RPMI7951 (cell line): ENCODE measurements at places on chromosomes 3 and 15. TPM values are rescaled to one million over a fixed set of nuclear protein-coding genes. Genes with fewer than 3 reads are reported as not detected.

GRCh38 chr3:6155650-6156338, 705.1 kb upstream of the GRM7 start:
- no peak for DNase-seq

DNA sequence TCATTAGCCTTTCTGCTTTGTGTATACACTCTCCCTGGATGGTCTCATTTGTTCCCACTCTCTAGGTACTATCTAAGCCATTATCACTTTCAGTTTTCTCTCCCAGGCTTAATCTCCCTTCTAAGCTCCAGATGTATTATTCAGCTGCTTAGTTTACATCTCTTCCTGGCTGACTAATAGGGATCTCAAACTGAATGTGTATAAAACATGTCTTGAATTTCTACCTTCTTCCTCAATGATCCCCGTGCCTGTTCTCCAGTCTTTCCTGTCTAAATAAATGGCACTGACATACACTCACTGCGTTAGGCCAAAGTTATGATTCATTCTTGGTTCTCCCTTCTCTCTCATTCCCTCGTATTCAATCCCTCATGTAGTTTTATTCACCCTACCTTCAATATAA, 127.3 kb downstream of the NR2F2 start:
- DNase-seq, result no peak

- DNase-seq, result no peak
Observed at GRCh38 chr3:194880940-194881925, 195.6 kb downstream of the FAM43A start.

DNA sequence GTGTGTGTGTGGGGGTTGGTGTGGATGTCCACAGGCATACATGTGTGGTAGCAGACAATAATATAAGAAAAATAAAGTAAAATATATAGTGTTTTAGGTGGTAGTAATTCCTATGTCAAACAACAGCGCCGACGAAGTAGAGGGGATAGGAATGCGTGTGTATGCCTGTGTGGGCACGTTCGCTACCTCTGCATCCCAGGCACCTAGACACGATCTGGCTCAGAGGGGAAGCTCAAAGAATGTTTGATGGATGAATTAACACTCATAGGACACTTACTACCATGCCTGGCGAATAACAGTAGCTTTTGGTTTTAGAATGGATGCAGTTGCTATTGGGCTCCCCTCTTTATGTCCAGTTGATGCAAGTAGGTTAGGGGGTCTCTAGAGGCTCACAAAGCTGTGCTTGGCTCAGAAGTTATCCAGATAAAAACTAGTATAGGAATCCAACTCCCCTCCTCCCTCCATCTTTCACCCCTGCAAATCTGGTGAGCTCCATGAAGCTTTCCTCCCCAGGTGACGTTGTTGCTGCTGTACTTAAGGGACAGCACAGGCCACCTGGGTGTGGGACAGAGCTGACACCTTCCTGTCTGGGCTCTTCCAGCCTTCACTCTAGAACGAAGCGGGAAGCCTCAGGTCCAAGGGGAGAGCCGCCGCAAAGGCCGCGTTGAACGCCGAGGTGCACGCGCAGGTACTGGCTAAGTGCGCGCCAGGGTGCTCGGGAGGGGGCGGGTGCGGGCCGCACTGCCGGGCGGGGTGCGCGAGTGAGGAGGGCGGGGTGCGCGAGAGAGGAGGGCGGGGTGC, 192.6 kb upstream of the LYSMD4 start:
- DNase-seq, result peak; percentile 41

- DNase-seq, result no peak
Observed at GRCh38 chr3:129574206-129574605, 31.2 kb downstream of the H1-8 start.

DNA sequence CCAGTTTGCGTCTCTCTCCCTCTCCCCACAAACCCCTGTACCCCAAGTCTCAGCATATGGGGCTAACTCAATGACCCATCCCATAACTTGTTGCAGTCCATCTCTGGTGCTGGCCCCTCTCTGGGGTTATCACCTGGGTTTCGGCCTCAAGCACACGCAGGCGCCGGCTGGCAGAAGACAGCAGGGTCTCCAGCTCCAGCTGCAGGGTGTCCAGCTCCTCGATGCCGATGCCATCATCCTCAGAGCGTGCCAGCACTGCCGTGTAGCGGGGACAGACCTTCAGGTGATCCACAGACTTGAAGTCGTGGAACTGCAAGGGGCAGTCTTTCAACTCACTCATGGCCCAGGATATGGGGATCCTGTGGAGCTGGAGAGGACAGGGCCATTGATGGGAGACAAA, 1.1 kb downstream of the TADA3 start:
- no peak for DNase-seq

DNA sequence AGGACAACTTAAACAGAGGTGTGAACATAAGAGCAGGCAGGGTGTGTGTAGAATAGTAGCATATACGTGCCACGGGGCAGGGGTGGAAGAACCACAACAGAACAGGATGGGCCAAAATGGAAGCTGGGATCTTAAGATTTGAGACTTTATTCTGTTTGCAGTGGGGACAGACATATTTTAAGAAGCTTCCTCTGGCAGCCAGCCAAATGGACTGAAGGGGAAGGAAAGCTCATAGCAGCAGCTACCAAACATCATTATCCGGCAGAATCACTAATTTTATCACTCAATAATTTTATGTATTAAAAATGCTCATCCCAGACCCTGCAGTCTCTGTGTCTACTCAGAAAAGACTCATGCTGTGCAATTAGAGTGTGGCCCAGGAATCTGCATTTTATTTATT, 130.9 kb upstream of the CTDSPL start:
- no peak for DNase-seq

- no peak for DNase-seq
Observed at GRCh38 chr15:81454024-81454423, 80.0 kb upstream of the TMC3 start.

DNA sequence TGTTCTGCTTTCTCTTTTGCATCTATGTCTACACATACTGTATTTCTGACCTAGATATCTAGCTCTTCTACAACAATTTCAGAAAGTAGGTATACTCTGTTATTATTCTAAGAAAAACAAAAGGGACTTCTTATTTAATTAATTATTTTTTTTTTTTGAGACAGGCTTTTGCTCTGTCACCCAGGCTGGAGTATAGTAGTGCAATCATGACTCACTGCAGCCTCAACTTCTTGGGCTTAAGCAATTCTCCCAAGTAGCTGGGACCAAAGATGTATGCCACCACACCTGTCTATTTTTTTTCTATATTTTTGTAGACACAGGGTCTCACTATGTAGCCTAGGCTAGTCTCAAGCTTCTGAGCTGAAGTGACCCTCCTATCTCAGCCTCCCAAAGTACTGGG, 130.6 kb downstream of the MBNL1 start:
- peak; percentile 53 for DNase-seq

DNA sequence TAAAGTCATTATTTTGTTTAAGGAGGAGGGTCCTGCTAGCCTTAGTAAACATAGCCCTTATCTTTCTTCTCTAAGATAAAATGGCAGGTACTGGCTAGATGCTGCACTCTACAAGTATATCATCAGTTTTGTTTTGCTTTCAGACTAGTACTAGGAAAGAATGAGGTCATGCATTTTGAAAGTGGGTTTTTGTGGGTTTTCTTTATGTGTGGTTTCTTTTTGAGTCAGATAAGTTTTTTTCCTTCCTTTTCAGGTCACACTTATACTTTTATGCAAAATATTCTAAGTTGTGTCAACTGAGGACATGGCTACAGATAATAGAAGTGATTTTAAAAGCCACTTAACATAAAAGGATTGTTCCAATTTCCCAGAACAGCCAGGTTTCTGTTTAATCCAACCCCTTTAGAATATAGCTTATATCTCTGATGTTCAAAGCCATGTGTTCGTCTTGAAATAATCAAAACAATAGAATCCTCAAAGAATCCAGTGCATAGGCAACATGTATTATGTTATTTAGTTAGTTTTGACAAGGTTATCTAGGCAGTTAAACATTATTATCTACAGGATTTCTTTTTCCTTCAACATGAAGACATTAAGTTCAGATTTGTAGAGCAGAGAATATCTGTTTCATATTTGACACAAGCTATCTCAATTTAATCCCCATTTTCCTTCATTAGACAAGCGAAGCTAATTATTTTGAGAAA, 406.2 kb downstream of the RBMS3 start:
- DNase-seq, result peak; percentile 65

DNA sequence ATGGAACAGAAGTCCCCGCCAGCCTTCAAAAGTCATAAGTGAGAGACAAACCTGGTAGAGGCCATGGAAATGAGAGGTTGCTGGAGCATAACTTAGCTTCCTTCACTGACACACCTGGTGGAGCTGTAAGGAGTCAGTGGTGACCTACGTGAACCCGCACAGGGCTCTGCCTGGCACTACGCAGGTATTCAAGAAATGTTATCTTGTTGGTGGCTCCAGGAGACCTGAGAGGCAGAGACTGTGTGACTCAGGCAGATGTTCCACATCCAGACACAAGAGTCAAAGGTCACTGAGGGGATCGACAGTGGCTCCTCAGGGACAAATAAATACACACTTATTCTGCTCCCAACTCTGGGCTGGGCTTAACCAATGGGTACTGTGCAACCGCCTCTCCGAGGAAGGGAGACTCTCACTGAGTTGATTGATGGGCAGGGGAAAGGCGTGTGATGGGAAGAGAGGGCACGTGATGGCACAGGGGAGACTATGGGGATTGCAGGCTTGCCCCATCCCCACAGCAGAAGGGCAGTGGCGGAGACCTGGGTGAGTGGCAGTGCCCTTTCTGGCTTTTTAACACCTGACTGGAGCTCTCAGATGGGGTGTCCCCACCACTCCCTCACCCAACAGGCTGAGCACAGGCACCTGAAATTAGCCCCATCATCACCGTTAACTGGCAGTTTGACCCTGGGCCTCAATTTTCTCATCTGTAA, 111.7 kb upstream of the SMAD3 start:
- DNase-seq, result no peak

GRCh38 chr3:157274644-157275137, 114.7 kb upstream of the CCNL1 start:
- DNase-seq, result peak; percentile 23

GRCh38 chr3:179957264-179957845, 79.4 kb downstream of the PEX5L start:
- DNase-seq, result no peak

GRCh38 chr3:39505866-39506742, 38.6 kb downstream of the MOBP start:
- no peak for DNase-seq

- DNase-seq, result no peak
Observed at GRCh38 chr15:69824877-69825406, 272.8 kb downstream of the TLE3 start.

DNA sequence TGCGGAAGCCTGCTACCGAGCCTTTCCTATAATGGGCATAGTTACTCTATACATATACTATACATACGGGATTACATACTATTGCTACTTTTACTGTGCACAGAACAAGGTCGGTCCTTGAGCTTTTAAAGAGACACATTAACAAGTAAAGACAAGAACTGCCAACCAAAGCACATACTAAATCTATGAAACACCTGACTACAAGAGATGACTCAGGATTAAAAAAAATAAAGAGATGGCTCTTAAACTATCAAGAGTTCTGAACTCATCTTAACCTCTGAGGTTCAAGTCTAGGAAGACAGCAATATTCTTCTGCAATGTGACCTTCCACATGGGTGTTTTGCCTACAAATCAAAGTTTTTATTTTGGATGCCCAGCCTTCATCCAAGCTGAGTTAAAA, 106.8 kb downstream of the TNIK start:
- no peak for DNase-seq

DNA sequence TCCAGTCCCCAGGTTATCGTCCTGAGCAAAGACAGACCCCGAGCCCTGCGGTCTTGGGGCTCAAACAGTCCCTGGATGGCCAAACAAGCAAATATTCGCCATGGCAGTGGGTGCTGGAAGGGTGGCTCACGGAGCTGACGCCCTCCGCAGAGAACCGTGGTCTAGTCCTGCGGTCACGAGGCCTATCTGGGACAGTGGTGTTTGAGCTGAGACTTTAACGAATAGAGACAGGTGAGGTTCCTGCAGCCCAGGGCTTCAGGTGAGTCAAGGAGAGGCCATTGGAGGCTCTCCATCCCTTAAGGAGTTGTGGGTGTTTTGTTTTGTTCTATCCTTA, 399 bp upstream of the SUCLG2 start:
- no peak for DNase-seq

DNA sequence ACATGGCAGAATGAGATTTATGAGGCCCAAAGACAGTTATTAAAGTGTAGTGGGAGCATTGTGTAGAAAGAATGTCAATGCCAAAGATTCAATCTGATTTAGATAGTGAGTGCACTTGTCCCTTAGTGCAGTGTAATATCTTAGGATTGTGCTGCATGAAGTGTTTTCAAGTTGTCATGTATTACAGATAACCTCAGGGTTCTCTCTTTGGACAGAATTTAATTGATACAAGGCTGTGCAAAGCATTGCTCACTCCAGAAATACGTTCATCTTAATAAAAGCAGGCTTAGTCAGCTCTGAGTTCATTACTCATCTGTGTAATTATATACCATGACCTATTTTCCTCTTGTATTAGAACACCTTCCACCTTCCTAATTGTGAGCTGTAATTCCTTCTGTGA, 16.0 kb upstream of the GPR171 start:
- peak; percentile 38 for DNase-seq

The OR5K2 gene
- total RNA-seq, result not detected in 2 replicates

The CSPG5 gene
- 0.48 and 1.9 TPM in 2 replicates for total RNA-seq

The ATP8B4 gene
- 0.29 and 0.36 TPM in 2 replicates for total RNA-seq

The RASA2 gene
- total RNA-seq, result 14.5 and 16.1 TPM in 2 replicates

The CDHR4 gene
- not detected in 2 replicates for total RNA-seq

The SUCLG2 gene
- 58.6 and 70.8 TPM in 2 replicates for total RNA-seq

The KIF7 gene
- total RNA-seq, result 2.9 and 4.7 TPM in 2 replicates

The FAM81A gene
- total RNA-seq, result 2.4 and 4.9 TPM in 2 replicates

The CPOX gene
- total RNA-seq, result 61.5 and 63.3 TPM in 2 replicates

The THAP10 gene
- 8.4 and 9.0 TPM in 2 replicates for total RNA-seq
